ENCODE measurements at places on chromosomes 7 and 10.

DNA sequence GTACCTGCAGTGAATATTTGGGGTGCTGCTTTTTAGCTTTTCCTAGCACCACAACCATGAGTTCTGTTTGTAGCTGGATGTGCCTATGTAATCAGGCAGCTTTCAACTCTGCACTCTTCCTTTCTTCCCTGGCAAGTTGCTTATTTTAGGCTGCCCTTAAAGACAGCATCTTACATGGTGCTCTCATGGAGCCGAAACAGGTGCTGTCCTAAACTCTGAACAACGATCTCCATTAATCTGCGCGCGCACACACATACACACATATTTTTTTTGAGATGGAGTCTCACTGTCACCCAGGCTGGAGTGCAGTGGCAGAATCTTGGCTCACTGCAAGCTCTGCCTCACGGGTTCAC, 9.1 kb downstream of the RPS24 start:
- no peak for DNase-seq

DNA sequence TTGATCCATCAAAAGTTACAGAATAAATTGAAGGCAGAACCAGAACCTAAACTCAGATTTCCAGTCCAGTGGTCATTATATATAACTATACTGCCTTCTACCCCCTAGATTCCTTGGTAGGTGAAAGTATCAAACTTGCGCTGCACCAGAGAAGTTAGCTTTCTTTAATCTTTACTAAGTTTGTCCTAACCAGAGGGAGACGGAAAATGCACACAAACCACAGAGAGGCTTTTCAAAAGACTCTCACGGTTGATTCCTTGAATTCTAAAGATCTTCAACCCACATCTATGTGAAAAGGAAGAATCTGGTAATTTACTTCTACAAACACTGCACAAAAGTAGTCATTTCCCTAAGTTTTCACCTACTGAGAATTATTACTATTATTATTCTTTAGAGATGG, 18.2 kb upstream of the KIAA1549 start:
- no peak for DNase-seq

DNA sequence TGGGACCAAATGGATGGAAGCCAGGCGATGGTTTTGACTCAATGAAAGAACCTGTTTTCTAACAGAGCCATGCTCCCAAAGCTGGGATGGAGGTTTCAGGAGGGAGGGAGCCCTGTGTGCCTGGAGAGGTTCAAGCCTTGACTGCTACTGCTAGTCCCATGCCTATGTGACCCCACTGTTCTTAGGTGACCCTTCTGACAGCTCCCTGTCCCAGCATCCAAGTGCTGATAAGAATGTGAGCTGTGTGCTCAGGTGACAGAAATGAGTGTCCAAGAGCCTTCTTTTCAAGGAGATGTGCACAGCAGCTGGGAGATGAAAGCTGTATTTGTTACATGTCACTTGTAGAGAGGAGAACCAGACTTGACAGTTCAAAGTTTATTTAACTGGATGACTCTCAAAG, 595.4 kb downstream of the GALNT17 start:
- DNase-seq, result no peak

DNA sequence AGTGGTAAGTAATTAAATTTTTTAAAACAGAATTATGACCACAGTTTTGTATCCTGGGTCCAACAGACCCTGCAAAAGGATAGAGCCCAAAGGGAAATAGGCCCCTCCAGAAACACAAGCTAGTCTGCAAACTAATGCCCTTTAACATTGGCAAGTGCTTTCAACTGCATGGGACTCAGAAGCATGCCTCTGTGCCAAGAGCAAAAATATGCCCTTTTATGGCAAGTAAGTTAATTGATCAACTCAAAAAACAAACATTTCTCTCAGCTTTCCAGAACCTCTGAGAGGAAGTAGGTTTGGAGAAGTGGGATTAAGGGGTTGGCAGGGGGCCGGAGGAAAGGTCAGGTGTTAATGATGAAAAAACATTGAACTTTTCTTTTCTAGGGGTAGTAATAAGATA, 186.6 kb upstream of the PRSS1 start:
- no peak for DNase-seq

GRCh38 chr7:137160236-137160635, 183.3 kb downstream of the PTN start:
- no peak for DNase-seq
